ENCODE measurements at places on chromosomes 6 and 20.

GRCh38 chr6:114272582-114272981 lies 70.2 kb downstream of the HS3ST5 start:
- no peak for DNase-seq

GRCh38 chr6:139972116-139972515 lies 597.7 kb upstream of the CITED2 start:
- no peak for DNase-seq

GRCh38 chr6:136639702-136640101 lies 89.5 kb upstream of the MAP7 start:
- DNase-seq: no peak

DNA sequence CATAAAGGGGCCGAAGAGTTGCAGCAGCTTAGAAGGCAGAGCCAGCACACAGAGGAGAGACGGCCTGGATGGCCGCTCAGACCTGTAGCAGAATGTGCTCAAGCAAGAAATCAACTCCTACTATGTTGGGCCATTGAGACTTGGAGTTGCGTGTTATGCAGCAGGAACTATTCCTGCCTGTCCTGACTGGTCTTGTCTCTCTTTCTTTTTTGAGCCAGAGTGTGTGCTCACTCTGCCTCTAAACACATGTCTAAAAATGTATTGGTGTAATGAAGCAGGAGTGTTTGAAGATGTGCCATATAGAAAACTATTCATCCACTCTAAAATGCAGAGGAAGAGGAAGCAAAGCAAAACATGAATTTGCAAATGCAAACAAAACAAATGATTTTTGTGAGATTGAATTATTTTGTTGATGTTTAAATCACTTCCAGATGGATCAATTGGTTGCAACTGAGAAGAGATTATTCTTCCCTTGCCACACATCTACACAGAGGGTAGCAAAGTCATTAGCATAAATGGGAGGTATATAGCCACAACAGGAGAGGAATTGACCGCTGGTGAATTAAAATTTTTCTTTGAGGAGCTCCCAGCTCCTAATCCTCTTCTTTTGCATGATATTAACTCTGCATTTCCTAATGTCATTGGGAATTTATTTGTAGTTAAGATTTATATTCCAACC lies 20.4 kb upstream of the SYNJ2 start:
- DNase-seq: no peak

GRCh38 chr6:56517155-56517745 lies 125.4 kb downstream of the DST start:
- no peak for DNase-seq

GRCh38 chr20:22949331-22950109 lies 85.6 kb upstream of the SSTR4 start:
- DNase-seq: no peak

DNA sequence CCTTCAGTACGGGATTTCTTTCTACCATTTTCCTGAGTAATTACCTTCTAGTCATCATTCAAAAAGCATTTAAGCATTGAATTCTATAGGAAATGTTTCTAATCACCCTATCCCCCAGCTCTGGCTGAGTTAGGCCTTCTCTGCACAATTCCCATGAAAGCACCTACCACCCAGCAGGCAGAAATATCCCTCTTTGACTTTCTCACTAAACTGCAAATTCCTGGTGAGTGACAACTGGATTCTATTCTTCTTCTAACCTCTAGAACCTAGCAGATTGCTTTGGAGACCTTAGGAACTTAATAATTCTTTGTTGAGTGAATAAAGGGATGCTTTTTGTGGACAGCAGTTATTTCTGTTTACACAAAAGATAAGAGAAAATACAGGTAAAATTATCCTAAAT lies 328.7 kb downstream of the LAMA2 start:
- no peak for DNase-seq

- DNase-seq: no peak
Measured at GRCh38 chr6:167858842-167859664, 32.3 kb downstream of the AFDN start.

DNA sequence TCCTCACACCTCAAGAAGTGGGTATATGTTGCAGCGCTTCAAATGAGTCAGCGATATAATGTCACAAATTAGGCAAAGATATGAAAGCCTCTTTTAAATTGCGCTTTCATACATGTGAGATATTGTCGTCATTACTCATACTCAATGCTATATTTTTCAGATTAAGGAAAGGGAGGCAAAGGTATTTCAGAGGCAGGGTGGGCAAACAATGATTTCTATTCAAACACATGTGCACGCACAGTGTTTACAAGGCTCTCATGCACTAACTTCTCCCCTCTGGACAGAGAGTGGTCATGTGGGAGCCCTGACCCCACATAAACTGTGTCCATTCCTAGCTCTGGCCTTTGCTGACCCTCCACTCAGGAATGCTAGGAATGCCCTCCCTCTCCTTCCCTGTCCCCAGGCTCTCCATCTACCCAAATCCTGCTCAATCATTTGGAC lies 112.1 kb upstream of the TMEM170B start:
- no peak for DNase-seq

GRCh38 chr6:106749609-106750008 lies 120.2 kb downstream of the QRSL1 start:
- no peak for DNase-seq

GRCh38 chr20:62997417-62998035 lies 9.2 kb downstream of the BHLHE23 start:
- no peak for DNase-seq

DNA sequence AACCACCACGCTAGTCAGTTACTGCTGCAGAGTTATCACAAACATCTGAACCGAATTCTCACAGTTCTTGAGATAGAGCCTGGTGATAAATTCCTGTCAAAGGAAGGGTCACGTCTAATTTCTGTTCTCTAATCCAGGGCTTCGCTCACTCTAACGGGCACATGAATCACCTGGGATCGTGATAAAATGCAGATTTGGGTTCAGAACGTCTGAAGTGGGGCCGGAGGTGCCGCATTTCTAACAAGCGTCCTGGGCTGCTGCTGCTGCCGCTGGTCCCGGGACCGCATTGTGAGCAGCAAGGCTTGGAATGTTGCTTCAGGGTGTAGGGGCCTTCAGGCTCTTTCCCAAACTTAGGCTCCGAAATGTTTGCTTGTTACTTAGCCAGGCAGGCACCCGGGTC lies 264.1 kb downstream of the CDC5L start:
- DNase-seq: no peak

DNA sequence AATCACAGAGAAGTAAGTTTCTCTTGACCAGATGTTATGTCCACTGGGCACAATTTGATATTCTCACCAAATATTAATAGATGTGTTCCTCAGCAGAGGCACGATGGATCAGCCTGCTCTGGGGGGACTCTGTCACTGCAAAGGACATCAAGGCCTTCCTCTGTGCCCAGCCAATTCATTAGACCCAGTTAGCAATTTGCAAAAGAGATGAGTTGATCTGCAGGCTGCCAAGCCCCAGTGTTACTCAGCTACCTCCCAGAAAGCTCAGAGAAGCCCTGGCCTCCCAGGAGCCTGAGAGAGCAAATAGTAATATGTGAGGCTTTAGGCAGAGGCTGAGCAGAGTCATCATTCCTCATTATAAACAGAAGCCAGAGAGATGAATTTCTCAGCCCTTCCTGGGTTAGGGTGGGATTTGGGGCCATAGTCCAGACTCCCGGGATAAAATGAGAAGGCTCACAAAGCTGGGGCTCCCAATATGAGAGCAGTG lies 54.2 kb downstream of the ZNF831 start:
- no peak for DNase-seq

Measured in natural killer cell (primary cell).